ENCODE measurements at places on chromosomes 4 and X.

DNA sequence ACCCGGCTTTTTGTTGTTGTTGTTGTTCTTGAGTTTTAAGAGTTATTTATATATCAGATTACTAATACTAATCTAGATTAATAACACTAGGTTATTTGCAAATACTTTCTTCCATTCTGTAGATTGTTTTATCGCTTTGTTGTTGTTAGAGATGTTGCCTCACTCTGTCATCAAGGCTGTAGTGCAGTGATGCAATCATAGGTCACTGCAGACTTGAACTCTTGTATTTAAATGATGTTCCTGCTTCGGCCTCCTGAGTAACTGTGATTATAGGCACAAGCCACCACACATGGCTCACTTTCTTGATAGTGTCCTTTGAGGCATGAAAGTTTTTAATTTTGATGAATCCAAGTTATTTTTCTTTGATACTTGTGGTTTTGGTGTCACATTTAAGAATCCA, 129.0 kb downstream of the VSIG4 start:
- DNase-seq, result no peak

- no peak for DNase-seq
Observed at GRCh38 chrX:97155816-97156215, 272.1 kb downstream of the RPA4 start.

GRCh38 chr4:54719378-54719777, 61.6 kb downstream of the KIT start:
- no peak for DNase-seq

DNA sequence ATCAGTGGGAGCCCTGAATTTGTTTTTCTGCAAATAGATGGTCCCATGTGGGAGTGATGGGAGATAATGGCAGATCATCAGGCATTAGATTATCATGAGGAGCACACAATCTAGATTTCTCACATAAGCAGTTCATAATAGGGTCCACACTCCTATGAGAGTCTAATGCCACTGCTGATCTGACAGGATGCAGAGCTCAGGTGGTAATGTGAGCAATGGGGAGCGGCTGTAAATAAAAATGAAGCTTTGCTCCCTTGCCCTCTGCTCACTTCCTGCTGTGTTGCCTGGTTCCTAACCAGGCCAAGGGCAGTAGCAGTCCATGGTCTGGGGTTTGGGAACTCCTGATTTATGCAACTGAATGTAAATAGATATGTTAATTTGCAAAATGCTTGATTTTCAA, 538.6 kb downstream of the TRAM1L1 start:
- DNase-seq, result no peak

DNA sequence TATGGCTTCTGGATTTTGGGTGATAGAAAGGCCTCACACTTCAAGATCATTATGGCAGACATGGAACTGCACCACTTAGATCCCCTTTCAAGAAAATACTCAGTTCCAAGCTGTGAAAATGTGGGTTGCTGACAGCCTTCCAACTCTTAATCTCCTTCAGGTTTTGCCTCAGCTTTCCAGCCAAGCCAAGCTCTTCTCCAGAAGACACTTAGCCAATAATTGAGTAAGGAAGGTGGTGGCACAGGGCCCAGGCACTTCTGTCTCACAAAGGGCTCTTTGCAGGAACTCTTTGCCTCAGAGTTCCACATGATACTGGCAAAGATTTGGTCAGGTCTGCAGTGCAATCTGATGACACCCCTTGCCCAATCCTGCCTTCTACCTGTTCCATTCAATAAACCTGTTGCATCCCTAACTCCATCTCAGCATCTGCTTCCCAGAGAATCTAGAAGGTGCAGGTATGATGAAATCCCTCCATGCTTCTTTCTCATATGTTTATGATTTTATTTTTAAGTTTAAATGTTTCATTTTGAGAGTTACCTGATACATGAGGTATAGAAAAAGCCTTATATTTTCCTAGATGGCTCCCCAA, 30.6 kb downstream of the ANXA5 start:
- no peak for DNase-seq

DNA sequence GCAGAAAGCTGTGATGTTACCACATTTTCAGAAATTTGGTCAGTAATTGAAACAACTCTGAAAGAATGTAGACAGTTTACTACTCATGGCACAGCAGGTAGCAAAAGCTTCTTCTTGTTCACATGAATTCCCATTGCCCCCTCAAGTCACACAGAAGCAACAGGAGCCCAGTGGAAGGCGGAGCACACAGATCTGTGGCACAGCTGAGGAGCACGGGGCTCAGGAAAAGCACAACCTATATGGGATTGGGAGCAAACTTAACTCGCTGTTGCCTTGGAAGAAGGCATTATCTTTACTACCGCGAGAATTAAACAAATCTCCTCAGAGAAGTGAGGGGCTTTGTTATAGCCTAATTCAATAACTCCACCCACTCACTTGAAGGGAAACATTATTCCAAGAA, 358.5 kb downstream of the SPOCK3 start:
- DNase-seq, result no peak

- no peak for DNase-seq
Observed at GRCh38 chr4:123484291-123484926, 87.8 kb downstream of the SPRY1 start.

All from cerebellar nuclear complex (tissue), 1 donor.